RPMI8226 (cell line): ENCODE measurements at places on chromosomes 7 and 10.

DNA sequence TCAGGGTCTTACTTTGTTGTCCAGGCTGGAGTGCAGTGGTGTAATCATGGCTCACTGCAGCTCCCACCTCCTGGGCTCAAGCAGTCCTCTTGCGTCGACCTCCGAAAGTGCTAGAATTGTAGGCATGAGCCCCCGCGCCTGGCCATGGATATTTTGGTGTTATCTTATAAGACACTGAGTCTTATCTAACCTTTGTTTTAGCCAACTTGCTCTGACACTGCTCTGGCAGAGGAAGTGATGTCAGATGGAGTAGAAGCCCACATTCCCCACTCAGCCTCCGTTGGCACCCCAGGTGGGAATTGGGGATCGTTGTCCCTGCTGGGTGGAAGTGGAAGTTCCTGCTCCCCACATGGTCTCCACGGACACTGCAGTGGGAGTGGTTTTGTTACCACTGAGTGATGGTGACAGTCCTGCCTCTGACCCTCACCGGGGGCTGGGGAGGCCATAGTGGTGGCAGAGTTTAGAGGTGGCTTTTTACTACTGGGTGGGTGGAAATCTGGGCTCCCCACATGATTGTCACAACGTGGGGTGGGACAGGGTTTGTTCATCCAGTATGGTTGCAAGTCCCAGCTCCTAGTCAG is 98.9 kb downstream of the ANKRD61 start:
- DNase-seq, result no peak

GRCh38 chr10:119166118-119166500 is 595 bp upstream of the SFXN4 start:
- DNase-seq, result no peak

DNA sequence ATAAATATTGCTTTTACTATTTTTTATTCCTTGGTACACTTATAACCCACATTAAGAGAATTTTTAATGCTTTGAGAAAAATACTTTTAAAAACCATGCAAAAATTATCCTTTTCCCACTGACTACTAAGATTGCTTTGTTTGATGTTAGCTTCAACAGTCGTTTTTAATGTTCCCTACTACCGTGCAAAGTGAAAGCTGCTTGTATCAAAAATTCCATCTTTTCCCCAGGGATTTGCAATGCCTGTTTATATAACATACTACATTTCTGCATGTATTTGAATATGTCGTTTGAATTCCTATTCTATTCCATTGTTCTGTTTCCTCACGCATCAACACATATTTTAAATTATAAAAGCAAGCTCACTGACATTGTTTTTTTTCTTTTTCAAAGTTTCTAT is 54.4 kb downstream of the TFPI2 start:
- DNase-seq, result no peak

- DNase-seq, result no peak
Observed at GRCh38 chr10:11335167-11335652, 276.2 kb downstream of the USP6NL start.

DNA sequence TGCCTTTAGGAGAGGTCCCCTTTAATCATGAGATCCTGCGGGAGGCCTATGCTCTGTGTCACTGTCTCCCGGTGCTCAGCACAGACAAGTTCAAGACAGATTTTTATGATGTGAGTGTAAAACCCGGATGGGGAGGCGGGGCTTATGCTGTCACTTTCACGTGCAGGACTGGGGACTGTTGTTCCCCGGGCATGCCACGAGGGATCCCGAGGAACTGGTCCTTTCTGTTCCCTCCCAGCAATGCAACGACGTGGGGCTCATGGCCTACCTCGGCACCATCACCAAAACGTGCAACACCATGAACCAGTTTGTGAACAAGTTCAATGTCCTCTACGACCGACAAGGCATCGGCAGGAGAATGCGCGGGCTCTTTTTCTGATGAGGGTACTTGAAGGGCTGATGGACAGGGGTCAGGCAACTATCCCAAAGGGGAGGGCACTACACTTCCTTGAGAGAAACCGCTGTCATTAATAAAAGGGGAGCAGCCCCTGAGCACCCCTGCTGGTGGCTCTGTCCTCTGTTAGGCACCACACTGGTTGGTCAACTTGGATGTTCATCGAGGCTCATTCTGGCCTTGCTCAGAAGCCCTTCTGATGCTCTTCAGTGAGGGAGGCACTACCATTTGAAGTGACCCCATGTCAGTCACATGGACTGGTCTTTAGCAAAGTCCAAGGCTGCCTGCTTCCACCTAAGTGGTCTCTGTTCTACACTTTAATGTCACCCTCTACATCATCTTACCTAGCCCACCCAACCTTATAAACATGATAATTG is 2.8 kb downstream of the COPS6 start:
- peak; percentile 41 for DNase-seq

DNA sequence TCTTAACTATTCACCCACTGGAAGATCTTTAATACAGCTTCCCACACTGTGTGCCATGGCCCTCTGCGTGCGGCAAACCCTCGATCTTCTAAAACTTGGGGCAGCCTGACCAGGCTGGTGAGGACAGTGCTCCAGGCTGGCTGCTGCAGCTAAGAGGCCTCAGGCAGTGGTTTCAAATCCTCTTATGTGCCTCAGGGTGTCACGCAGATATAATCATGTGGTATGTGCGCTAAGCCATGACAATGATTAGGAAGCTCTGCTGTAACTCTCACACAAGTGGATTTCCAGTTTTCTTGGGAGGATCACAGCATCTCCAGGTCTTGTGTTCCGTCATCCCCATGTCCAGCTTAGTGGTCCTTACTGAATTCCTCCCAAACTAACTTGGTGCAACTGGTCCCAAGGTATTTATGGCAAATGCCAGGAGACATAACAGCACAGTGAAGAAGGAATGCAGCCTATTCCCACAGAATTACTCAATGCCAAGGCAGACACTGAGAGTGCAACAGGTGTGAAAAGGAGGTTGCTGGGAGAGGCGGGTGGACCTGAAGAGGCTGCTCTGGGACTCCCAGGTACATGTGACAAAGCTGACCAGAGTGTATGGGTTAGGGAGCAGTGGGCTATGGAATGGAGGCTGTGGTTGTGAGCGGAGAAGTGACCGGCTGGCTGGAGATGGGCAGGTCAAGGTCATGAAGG is 2.3 kb downstream of the HPS1 start:
- no peak for DNase-seq

DNA sequence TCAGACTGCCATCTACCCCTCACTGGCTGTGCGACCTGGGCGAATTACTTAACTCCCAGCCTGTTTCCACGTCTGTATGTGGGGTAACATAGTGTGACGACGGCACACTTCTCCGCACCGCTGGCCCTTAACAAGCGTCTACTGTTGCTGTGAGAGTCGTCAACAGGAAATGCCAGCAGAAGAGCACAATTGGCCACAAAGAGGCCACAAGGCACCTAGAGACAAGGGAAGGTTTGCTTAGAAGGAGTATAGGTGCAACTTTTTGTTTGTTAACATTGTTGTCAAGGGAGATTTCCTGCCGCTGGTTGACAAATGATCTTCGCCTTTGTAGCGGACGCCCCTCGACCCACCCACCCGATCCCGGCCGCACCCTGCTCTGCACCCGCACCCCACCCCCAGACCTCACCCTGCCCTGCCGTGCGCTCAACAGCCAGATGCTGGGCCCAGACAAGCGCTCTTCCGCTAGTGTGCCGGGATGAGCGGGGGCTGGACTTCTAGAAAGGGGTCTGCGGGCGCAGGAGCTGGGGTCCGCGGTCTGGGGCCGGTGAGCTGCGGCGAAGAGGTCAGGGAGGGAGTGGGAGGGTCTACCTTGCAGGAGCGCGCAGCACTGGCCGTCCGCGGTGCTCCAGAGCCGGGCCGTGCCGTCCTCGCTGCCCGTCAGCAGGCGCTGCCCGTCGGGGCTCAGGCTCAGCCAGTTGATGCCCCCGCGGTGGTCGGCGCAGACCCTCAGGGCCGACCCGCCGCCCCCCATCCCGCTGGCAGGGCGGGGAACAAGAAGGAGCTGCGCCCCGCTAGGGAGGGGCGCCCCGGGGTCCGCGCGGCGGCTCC is 785 bp downstream of the WDR86 start:
- peak; percentile 49 for DNase-seq

GRCh38 chr10:127423218-127423915 is 125.7 kb upstream of the NPS start:
- no peak for DNase-seq

DNA sequence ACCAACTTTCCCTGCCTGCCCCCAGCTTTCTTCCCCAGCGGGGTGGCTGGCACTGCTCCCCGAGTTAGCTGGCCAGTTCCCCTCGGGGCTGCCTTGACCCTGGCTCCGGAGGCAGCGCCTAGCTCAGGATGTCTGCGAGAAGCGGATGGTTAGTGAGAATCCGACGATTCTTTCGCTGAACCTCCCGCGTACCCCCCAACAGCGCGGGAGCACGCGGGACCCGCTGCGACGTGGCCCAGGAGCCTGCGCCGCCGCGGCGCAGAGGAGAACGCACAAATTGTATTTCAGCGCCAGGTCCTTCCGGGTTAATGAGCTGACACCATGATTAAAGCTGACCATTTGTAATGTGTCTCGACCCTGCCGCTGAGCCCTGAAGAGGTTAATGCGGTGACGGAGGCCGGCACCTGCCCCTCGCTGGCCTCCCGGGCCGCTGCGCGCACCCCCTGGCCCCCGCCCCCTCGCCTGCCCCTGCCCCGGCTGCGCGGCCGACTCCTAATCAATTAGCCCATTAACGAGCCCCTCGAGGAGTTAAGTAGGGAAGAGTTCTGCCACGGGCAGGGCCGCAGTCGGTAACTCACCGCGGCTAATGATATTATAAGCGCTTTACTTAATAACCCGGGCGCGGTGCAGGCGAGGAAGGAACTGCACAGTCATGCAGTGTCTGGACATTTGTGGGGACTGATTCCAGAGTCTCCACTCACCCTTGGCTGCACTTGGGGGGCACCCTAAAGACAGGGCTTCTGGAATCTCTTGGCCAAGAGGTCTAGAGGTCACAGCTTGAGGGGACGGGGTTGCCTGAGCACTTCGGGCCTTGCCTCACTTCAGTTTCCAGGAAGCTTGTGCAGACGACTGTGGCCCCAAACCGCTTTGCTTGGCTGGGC is 1.7 kb upstream of the HMX2 start:
- DNase-seq, result no peak

DNA sequence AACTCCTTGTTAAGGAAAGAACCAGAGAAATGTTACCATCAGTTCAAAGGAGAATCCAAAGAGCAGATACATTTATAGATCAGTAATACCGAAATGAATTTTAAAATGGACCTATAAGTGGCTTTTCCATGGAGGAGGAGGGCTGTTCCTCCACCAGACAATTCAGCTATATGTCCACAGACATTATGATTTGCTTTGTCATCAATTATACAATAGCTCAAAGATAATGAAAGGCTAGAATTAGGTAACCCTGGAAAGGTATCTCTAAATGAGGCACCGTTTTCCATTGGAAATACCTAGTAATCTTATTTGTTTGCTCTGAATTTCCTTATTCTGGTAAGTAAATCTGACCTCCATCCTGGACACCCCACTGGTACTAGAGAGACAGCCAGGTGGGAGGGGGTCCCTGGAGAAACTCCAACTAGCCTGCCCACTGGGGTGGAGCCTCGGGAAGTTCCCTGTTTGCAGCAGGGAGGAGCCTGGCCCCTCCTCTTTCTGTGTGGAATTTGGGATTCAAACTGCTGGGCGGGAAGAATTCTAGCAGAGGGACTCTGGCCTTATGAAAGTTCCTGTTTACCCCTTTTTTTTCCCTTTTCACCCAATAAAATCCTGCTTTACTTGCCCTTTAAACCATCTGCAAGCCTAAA is 218.0 kb downstream of the PHF14 start:
- no peak for DNase-seq

GRCh38 chr10:126536148-126536547 is 134.3 kb downstream of the C10orf90 start:
- DNase-seq, result no peak

DNA sequence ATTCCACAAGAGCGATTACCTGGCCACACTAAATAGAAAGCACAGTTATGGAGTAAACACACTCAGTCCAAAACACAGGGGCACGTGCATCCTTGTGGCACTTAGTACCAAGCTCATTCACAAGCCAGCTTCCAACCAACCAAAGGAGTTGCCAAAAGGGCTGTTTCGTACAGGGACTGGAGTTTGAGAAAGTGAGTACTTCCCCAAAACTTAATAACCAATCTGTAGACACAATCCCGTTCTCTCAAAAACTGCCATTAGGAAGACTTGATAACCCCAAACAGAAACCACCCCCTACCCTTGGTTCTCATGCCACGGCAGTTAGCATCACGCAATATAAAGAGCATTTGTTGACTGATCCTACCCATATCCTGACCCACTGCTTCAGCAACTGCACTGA is 166.2 kb upstream of the ASAH2 start:
- no peak for DNase-seq

- no peak for DNase-seq
Observed at GRCh38 chr10:124384591-124385190, 34.0 kb downstream of the OAT start.

GRCh38 chr10:9860045-9860444 is 1157.6 kb upstream of the CELF2 start:
- no peak for DNase-seq

DNA sequence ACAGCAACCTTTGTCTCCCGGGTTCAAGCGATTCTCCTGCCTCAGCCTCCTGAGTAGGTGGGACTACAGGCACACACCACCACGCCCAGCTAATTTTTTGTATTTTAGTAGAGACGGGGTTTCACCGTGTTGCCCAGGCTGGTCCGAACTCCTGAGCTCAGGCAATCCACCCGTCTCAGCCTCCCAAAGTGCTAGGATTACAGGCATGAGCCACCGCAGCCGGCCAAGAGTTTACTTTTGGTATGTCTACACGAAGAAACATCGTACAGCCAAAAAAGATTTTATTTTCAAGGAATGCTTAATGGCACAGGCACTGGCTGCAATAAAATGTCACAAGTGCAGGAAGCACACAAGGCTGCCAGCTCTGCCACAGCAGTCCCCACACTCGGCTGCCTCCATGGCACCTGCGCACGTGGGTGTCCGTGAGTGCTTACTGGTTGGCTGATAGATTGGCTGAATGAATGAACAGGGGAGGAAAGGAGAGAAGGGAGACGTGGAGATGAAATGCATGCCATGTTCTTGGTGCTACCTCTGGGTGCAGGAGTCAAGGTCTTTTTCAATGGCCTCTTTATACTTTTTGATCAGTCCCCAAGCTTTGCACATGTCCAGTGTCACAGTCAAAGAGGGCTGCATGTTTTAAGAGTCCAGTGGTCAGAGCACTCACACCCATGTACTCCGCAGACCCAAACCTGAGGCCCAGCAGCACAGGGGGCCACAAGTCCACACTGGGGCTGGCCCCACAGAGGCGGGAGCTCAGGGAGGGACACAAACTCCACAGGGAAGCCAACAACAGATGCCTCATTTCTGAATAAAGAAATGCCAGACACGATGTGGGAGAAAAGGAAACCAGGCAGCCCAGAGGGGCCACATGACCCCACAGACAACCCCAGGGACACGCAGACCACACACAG is 198.2 kb downstream of the MAD1L1 start:
- no peak for DNase-seq

GRCh38 chr10:51366044-51366443 is 291.8 kb downstream of the PRKG1 start:
- DNase-seq, result no peak

- no peak for DNase-seq
Observed at GRCh38 chr10:123938890-123939289, 47.3 kb upstream of the CPXM2 start.
